ENCODE measurements at places on chromosomes 4 and X. TPM values are rescaled to one million over a fixed set of nuclear protein-coding genes. Genes with fewer than 3 reads are reported as not detected.

The UGT2A3 gene
- total RNA-seq, result not detected

The MND1 gene
- not detected for total RNA-seq

The ITM2A gene
- total RNA-seq, result 68.8 TPM

The DCAF16 gene
- 31.1 TPM for total RNA-seq

The EDNRA gene
- 22.2 TPM for total RNA-seq

The MBTPS2 gene
- total RNA-seq, result 11.2 TPM

DNA sequence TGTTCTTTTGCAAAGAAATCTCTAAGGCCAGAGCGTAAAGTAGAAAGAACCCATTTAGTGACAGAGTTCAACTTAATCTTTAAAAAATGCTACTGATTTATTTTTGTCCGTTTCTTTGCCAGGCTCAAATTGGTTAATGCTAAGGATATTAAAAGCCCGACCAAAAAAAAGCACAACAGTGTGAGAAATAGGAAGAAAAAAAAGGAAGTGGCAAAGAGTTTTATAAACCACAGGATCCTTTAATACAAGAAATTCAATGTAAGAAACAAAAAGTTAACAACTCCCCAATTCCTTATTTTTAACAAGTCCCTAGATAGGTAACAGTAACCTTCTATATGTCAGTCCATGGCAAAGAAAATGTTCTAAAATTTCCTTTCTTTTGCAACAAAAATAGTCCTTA is 480.4 kb downstream of the ACTRT1 start:
- no peak overlapping the region for H3K4me3 ChIP-seq
- H3K27me3 ChIP-seq, result no peaks in the 10 kb centered on the region
- DNase-seq, result no peak
- H3K4me1 ChIP-seq, result no peaks in the 10 kb centered on the region
- no peaks in the 10 kb centered on the region for H3K36me3 ChIP-seq
- no peak overlapping the region for H3K27ac ChIP-seq

DNA sequence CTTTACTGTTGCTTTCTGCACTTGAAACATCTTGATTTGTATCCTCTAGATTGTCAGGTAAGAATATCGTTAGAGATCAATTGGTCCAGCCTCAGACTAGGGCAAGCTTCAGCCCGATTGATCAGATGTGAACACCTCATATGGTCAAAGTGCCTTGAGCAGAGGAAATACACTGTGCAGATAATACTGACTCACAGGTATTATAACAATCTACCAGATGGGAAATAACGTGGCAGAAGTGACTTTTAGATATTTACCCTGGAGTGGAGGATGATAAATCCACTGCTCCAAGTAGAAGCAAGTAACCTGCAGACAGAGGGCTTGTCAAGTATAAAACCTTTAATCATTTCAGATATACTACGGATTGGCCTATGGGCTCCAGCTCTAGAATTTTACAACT is 17.9 kb downstream of the VEGFC start:
- no peaks in the 10 kb centered on the region for H3K4me1 ChIP-seq
- no peak overlapping the region for H3K4me3 ChIP-seq
- no peak for DNase-seq
- no peaks in the 10 kb centered on the region for H3K27me3 ChIP-seq
- H3K27ac ChIP-seq, result no peak overlapping the region
- no peaks in the 10 kb centered on the region for H3K36me3 ChIP-seq

- no peak for DNase-seq
- H3K27ac ChIP-seq, result no peak within 1 kb of the TSS
- peak within 1 kb of the TSS; percentile 57 for H3K4me3 ChIP-seq
These were observed at the start of gene PRDM8 for GRCh38 chr4:80196922-80197573. Gene PRDM8, plus strand, starts transcription at chr4:80197503. Its CDS starts 2,578 bp downstream, at chr4:80200081.

GRCh38 chrX:77793946-77794345 is 7.9 kb upstream of the ATRX start:
- DNase-seq, result no peak
- no peak overlapping the region for H3K27ac ChIP-seq
- H3K4me1 ChIP-seq, result no peaks in the 10 kb centered on the region
- H3K36me3 ChIP-seq, result no peaks in the 10 kb centered on the region

GRCh38 chr4:4396628-4397440 is 9.9 kb downstream of the NSG1 start:
- H3K4me3 ChIP-seq, result no peak overlapping the region
- no peak overlapping the region for H3K27ac ChIP-seq
- no peaks in the 10 kb centered on the region for H3K4me1 ChIP-seq
- no peaks in the 10 kb centered on the region for H3K36me3 ChIP-seq
- no peak for DNase-seq

- no peaks in the 10 kb centered on the region for H3K4me1 ChIP-seq
- H3K36me3 ChIP-seq, result no peaks in the 10 kb centered on the region
- H3K4me3 ChIP-seq, result no peak overlapping the region
- no peak for DNase-seq
- H3K27me3 ChIP-seq, result no peaks in the 10 kb centered on the region
These were observed 245.2 kb downstream of the THOC2 start for GRCh38 chrX:123487669-123488068.

DNA sequence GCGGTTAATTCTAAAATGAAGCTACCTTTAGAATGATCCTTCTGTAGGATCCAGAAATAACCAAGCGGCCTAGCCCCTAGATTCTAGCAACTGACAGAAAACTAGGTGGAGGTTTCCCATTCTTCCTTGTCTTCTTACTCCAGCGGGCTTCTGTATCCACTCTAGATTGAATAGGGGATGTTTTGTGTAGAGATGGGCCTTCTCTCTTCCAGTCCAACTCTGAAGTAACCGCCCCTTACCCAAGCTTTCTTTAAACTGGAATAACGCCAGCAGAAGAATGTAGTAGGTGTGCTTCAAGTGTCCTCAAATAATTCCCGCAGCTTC is 386 bp upstream of the TMEM184C start:
- H3K27ac ChIP-seq, result peak overlapping the region; percentile 75
- H3K27me3 ChIP-seq, result no peaks in the 10 kb centered on the region
- peak overlapping the region; percentile 94 for H3K4me3 ChIP-seq
- peaks cover 22% of the 10 kb centered on the region for H3K4me1 ChIP-seq
- no peak for DNase-seq

All from thoracic aorta (tissue), 2 donors.